ENCODE measurements at places on chromosomes 11 and 22. TPM values are rescaled to one million over a fixed set of nuclear protein-coding genes. Genes with fewer than 3 reads are reported as not detected.

Gene IGLL1
- total RNA-seq, result not detected

Gene SHANK3
- total RNA-seq, result 0.22 TPM

Gene ANKK1
- 4.5 TPM for total RNA-seq

GRCh38 chr11:488062-488461, 19.0 kb downstream of the RNH1 start:
- no peak for DNase-seq
- H3K27ac ChIP-seq, result no peak overlapping the region
- no peak overlapping the region for H3K4me3 ChIP-seq
- no peaks in the 10 kb centered on the region for H3K4me1 ChIP-seq

GRCh38 chr11:125167292-125167953, 2.9 kb downstream of the PKNOX2 start:
- H3K36me3 ChIP-seq, result no peaks in the 10 kb centered on the region
- H3K4me1 ChIP-seq, result peaks cover 4% of the 10 kb centered on the region
- no peak overlapping the region for H3K4me3 ChIP-seq
- peaks cover 76% of the 10 kb centered on the region for H3K27me3 ChIP-seq
- H3K27ac ChIP-seq, result no peak overlapping the region

DNA sequence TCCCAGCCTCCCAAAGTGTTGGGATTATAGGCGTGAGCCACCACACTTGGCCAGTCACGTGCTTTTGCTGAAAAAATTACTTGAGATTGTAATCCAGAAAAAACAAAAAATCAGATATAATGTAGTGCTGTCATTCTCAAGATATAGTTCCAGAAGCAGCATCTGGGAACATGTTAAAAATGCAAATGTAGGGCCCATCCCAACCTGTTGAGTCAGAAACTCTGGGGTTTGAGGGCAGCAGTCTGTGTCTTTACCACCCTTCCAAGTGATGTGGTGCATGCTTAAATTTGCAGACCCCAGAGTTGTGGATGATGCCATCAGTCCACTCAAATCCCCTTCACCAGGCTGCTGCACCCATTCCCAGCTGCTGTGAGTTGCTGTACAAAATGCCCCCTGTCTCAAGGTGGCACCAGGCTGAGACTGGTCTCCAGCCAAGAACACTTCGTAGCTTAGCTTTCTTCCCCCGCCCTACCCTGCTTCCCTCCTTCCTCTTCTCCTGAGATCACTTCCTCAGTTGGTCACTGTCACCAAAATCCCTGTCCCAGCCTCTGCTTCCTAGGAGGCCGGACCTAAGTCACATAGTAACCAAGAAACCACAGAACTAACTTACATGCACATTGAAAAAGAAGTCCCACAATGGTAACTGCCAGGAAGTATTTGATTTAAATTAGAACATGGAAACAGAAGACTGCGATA, 18.2 kb upstream of the ARRB1 start:
- H3K27ac ChIP-seq, result no peak overlapping the region
- no peaks in the 10 kb centered on the region for H3K27me3 ChIP-seq
- peaks cover 5% of the 10 kb centered on the region for H3K4me1 ChIP-seq
- H3K4me3 ChIP-seq, result no peak overlapping the region

- H3K27ac ChIP-seq, result no peak overlapping the region
- H3K27me3 ChIP-seq, result no peaks in the 10 kb centered on the region
- no peak for DNase-seq
These were observed 13.5 kb upstream of the VWA5A start for GRCh38 chr11:124101737-124102136.

Gene SPI1
- total RNA-seq, result 1.9 TPM

Gene HBD
- 1.9 TPM for total RNA-seq

DNA sequence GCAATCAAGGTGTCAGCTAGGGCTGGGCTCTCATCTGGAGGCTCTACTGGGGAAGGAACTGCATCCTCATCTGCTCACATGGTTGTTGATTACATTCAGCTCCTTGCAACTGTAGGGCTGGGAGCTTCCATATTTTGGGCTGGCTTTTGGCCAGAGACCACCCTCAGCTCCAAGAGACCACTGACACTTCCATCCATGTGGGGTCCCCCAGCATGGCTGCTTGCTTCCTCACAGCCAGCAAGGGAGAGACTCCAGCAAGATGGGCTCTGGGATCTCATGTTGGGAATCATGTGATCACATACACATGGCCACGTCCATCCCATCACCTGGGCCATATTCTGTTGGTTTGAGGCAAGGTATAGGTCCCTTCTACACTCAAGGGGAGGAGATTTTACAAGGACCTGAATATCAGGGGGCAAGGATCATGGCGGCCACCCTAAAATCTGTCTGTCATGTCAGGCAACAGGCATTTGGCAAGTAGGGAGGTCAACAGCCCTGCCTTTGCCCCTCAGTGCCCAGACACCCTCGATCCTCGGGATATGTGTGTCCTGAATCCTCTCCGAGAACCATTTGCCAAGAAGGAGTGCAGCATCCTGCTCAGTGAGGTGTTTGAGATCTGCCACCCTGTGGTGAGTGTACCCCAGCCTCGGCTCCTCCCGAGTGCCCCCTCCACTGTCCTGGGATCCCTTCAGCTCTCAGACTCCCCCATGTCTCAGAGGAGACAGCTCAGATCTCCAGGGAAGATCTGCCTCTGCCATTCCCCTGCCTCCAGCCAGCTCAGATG, 48.7 kb downstream of the OTOG start:
- H3K4me3 ChIP-seq, result no peak overlapping the region
- H3K27ac ChIP-seq, result no peak overlapping the region
- no peak for DNase-seq
- H3K36me3 ChIP-seq, result no peaks in the 10 kb centered on the region
- H3K27me3 ChIP-seq, result peaks cover 45% of the 10 kb centered on the region

DNA sequence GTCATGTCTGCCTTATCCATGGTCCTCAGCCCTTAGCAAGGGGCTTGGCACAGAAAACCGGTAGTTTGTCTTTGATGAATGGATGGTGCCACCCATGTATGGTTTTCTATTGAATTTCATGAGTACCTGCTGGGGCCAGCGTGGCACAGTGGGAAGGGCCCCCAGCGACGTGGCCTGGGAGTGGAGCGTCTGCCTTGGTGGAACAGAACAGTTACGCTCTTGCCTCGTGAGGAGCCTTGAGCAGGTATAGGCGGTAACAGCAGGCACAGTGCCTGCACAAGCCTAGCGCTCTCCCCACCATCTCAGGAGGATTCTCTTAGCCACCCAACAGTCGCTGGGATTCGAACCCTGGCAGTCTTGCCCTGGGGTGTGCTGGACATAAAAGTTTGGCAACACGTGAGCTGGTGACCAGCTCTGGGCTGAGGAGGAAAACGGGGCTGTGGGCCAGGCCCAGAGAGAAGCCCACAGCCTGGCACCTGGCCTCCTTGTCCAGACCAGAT, 3.0 kb upstream of the SSH3 start:
- DNase-seq, result no peak
- peaks cover 31% of the 10 kb centered on the region for H3K4me1 ChIP-seq
- no peak overlapping the region for H3K4me3 ChIP-seq
- peaks cover 22% of the 10 kb centered on the region for H3K36me3 ChIP-seq
- no peak overlapping the region for H3K27ac ChIP-seq

DNA sequence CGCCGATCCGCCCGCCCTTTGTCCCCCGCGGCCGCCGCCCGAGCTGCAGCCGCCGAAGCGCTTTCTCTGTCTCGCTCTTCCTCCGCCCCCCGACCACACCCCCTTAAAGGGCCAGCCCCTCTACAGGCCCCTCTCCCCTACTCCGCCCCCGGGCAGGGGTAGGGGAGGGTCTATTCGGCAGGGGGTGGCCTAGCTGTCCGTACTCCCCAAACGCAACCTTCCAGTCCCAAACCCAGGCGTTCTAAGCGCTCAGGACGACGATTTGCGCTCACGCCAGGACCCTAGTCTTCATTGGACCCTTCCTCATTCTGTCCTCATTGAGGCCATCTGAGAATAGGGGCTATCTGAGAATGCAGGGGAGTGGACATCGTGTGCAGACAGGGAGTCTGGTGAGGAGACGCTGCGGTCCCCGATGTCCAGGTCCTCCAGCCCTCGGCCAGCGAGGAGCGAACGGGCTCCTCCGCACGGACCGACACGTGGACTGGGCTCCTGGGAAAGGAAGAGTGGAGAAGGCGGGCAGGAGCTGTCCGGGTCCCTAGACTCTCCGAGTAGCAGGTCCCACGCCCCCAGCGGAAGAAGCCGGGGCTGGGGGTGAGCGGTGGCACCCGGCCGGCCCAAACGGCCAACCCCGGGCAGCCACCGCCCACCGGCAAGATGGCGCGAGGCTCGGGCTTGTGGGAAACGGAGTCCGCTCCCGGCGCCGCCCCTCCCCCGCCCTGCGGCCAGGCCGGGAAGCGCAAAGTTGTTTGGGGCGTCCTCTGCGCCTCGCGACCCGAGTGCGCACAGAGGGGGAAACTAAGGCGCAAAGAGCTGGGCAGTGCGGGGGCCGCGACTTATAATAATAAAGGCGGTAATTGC, at the start of gene PPP1R14B:
PPP1R14B (minus strand) TSS at position 73 of the 858 bp plus-strand sequence. CDS start 270 bp downstream, outside the sequence.
- H3K27me3 ChIP-seq, result peaks cover 13% of the 10 kb centered on the region
- peak within 1 kb of the TSS; percentile 95 for H3K4me3 ChIP-seq
- peak; percentile 74 for DNase-seq
- H3K36me3 ChIP-seq, result peaks cover 10% of the 10 kb centered on the region
- H3K27ac ChIP-seq, result peak within 1 kb of the TSS; percentile 57

DNA sequence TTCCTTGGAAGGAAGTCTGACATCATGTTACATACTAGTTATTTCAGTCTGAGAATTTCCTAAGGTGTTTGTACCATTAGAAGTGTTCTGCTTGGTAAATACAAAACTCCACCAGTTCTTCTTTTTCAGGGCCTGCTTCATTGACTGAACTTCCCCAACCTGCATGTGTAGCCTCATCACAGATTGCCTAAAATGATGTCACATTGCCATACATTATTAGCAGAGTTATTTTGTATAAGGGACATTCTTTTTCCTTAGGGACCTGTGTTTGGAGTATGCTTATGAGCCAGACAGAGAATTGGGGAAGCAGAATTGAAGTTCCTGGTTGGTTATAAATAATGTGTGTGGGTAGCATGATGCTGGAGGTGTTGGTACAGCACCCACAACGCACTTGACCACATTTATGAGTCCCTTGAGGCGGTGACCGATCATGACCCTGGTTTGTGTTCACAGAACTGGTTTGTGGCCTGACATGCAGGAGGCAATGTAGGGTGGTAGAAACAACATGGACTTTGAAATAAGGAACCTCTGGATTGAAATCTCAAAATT, 16.4 kb upstream of the MMP7 start:
- H3K36me3 ChIP-seq, result no peaks in the 10 kb centered on the region
- no peaks in the 10 kb centered on the region for H3K27me3 ChIP-seq
- H3K4me3 ChIP-seq, result no peak overlapping the region
- H3K4me1 ChIP-seq, result no peaks in the 10 kb centered on the region
- DNase-seq, result no peak

DNA sequence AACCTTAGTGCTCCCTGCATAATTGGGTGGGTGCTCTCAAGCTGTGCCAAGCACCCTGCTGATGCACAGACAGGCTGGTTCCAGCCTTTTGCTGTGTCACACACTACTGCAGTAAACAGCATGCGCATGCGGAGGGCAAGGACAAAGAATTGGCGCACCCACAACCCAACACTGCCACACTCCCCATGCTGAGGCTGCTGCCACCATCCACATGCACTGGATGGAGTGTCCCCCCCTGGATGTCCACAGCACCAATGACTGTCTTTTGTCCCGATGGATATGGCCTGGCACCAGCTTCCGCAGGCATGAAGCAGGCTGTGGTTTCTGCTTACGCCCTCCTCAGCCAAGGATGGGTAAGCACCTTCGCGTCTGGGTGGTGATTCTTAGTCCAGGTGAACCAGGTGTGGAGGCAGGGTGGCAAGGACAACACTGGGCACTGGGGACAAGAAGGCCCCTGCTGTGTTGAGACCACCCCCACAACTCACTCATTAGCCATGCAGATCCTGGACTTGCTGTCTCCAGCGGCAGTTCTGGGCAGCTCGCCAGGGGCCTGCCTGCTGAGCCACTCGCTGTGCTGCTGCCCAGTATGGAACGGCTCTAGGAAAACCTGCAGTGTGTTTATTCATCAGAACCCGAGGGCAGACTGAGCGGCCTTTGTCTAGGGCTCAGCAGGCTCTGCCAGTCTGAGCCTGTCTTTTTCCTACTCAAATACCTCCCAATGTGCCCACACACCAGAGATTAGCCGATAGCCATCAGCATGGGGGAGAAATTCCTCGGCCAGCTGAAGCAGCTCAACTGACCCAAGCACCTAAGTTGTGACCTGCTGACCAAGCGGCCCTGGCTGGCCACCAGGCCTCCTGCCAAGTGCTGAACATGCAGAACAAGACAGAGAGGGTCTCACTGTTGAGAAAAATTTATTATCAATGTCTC, 8.2 kb upstream of the NAP1L4 start:
- H3K36me3 ChIP-seq, result peaks cover 52% of the 10 kb centered on the region
- no peaks in the 10 kb centered on the region for H3K27me3 ChIP-seq
- H3K27ac ChIP-seq, result no peak overlapping the region

Gene C11orf52
- not detected for total RNA-seq

DNA sequence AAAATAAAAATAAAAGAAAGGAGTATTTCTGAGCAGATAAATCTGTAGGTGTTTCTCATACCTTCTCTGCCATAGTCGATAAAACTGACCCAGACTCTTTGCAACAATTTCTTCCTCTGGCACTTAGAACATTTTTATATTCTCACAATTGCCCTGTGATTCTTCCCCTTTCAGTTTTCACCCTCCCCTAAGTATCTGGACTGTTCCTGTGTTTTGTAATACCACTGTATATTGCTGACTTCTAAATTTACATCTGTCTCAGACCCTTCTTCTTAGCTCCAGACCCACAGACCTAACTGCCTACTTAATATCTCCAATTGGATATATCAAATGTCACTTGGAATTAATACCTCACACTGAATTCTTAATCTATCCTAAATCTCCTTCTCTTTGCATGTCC, 133.4 kb upstream of the DDI1 start:
- H3K4me1 ChIP-seq, result no peaks in the 10 kb centered on the region
- no peaks in the 10 kb centered on the region for H3K27me3 ChIP-seq
- H3K27ac ChIP-seq, result no peak overlapping the region
- no peak for DNase-seq
- H3K36me3 ChIP-seq, result no peaks in the 10 kb centered on the region
- H3K4me3 ChIP-seq, result no peak overlapping the region

Gene OR52I1
- not detected for total RNA-seq

Gene OR51B2
- total RNA-seq, result not detected

- H3K27me3 ChIP-seq, result peaks cover 29% of the 10 kb centered on the region
- no peaks in the 10 kb centered on the region for H3K36me3 ChIP-seq
- H3K27ac ChIP-seq, result no peak overlapping the region
- H3K4me1 ChIP-seq, result peaks cover 44% of the 10 kb centered on the region
- H3K4me3 ChIP-seq, result peak overlapping the region; percentile 71
These were observed 650 bp upstream of the MAPK11 start for GRCh38 chr22:50270666-50271394.

- no peak overlapping the region for H3K4me3 ChIP-seq
These were observed 7.4 kb downstream of the CSNK1E start for GRCh38 chr22:38309614-38310517.
